ENCODE measurements at places on chromosomes 6 and 20.

GRCh38 chr6:23154159-23154558 is 584.8 kb downstream of the HDGFL1 start:
- DNase-seq: no peak

GRCh38 chr6:41162687-41163418 is at the start of gene TREM2:
Gene TREM2, minus strand, starts transcription at chr6:41163116. Its CDS starts 34 bp downstream, at chr6:41163082.
- no peak for DNase-seq

- DNase-seq: no peak
Measured at GRCh38 chr20:61120595-61121515, 131.2 kb upstream of the CDH4 start.

GRCh38 chr6:37517411-37517812 is 17.7 kb upstream of the CCDC167 start:
- DNase-seq: peak; percentile 65

- DNase-seq: no peak
Measured at GRCh38 chr20:11436113-11436905, 481.4 kb upstream of the BTBD3 start.

- no peak for DNase-seq
Measured at GRCh38 chr6:52317211-52317610, 32.7 kb upstream of the MCM3 start.

- no peak for DNase-seq
Measured at GRCh38 chr20:44810061-44810390, 320 bp downstream of the RIMS4 start.

DNA sequence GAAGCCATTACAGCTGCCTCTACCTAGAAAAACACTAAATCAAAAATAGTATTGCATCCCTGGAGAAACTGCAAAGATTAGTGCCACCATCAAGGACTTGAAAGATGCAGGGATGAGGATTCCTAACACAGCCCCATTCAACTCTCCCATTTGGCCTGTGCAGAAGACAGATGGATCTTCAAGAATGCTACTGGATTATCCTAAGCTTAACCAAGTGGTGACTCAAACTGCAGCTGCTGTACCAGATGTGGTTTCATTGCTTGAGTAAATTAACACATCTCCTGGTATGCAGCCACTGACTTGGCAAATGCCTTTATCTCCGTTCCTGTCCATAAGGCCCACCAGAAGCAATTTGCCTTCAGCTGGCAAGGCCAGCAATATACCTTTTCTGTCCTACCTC is 117.4 kb downstream of the TBC1D32 start:
- DNase-seq: no peak

DNA sequence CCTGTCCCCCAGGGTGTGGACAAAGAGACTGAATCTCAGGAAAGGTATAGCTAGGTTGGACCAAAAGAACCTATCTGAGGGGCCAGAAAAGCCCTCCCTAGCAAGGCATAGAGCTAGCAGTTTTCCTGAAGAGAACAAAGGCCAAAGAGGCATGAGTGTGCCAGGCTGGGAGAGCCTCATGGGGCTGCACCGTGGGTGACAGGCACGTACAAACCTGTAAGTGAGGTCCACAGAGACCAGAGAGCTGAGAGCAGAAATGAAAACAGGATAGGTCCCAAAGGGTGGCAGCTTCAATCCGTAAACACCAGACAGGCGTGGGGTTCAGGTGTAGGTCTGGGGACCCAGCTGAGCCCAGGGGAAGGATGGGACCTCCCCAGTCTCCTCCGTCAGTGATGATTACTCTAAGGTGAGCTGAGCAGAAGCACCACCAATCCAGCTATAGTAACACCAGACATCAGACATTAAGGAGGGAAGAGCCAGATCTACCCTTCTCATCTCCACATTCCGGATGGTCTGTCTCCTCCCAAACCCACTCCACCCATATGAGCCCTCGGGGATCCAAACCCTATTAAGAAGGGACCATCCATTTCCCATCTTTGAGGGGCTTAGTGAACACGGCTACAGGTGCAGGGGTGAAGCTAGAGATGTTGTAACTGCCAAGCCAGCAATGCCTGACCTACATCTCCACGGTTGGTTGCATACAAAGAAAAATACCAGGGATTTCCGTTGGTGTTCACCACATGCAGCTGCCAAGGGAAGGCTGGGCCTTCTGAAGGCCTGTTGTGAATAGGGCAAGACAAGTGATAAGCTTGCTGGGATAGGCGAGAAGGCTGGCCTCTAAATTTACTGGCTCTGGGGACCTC is 38.3 kb downstream of the BCL2L1 start:
- no peak for DNase-seq

DNA sequence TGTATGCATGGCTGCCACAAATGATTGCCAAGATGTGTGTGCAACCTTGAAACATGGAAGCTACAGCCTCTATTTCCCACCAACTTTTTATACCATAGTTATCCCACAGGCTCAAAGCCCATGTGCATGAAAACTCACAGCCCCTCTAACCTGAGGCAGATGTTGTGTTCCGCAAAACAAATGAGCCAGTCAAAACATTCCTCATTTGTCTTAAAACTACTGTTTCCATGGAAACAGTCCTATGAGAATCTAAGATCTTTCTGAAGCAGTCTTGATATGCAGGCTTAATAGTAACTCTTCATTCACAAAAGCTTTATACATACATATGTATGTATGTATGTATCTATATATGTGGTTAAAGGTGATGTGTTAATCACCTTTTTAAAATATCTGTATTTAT is 31.2 kb upstream of the MANEA start:
- no peak for DNase-seq

- no peak for DNase-seq
Measured at GRCh38 chr20:49172413-49172812, 15.7 kb downstream of the STAU1 start.

DNA sequence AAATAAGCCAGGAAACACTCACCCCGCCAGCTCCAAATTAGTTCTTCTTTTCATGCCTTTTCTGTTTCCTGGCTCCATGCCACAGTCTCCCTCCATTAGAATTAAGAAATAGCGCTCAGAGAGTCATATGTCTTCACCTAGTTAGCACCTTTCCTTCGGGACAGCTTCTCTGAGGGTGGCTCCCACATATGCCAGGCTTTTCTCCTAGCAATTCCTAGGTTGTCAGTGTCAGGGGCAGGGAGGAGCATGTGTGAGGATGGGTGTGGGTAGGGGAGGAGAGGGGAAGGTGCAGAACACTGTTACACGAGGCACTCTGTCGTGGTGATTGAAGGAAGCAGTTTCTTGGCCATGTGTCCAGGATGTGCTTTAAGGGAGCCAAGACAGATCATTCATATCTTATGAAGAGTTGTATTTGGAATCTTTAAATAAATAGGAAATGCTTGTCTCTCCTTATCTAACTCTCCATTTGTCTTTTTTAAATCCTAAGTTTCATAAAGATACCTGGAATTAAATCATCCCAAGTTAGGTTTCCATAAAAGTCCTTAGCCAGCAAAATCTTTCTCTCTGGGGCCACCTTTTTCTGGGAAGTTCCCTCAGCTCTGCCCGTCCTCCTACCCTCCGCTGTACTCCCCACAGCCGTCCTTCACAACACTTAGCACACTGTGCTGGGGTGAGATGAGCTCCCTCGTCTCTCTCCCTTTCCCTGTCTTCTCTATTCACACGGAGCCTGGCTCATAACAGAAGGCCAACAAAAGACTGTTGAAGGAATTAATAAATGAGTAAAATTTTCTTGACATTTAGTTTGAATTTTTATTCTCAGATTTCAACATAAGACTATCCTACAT is 361.0 kb downstream of the CD83 start:
- DNase-seq: no peak

DNA sequence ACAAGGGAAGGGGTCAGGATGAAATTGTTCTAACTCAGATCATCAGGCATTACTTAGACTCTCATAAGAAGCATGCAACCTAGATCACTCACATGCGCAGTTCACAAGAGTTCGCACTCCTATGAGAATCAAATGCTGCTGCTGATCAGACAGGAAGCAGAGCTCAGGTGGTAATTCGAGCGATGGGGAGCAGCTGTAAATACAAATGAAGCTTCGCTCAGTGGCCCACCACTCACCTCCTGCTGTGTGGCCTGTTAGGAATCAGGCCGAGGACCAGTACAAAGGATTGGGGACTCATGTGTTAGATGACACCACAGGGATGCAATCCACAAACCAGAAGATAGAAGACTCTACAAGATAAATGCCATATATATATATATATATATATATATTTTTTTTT is 31.5 kb upstream of the TOP1 start:
- no peak for DNase-seq

- DNase-seq: no peak
Measured at GRCh38 chr6:13012296-13012695, 295.7 kb downstream of the PHACTR1 start.

GRCh38 chr20:3081641-3082040 is 2.9 kb downstream of the AVP start:
- no peak for DNase-seq

DNA sequence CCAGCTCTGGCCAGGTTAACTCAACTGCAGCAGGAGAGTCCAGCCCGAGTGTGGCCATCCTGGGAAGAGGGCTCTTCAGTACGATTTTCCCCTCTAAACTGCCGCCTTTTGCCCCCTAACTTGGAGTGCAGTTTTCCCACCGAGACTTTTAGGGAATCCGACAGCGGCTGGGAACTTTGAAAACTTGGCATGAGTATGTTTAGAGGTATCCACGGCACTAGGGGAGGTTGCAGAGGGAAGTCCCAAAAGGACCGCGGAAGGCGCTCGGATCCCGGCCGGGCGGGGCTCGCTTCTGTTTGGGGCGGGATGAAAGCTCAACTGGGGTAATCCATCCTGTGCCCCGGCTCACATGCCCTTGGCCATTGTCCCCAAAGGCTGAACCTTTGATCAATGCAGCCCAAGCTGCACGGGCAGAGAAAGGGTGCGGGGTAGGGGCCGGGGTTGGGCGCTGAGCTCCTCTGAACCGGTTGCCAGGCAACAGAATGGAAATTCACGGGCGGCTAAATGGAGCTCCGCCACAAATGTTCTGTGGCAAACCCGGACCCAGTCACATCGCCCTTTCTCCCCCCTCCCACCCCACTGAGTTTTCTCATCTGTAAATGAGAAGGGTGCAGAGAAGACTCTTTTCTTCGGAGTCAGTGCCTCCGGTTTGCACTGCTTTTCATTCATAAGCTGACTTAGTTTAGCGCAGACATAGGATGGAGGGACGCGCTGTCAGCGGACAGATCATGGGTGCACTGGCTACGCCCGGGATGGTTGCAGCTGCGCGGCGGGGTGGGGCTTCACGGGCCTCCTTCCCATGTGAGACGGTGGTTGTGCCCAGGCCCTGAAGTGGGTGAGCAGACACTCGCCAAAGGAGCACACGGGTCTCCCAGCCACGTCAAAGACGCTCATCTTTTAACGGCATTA is 2.3 kb downstream of the BMP6 start:
- no peak for DNase-seq

GRCh38 chr6:55266896-55267295 is 60.4 kb upstream of the GFRAL start:
- no peak for DNase-seq

DNA sequence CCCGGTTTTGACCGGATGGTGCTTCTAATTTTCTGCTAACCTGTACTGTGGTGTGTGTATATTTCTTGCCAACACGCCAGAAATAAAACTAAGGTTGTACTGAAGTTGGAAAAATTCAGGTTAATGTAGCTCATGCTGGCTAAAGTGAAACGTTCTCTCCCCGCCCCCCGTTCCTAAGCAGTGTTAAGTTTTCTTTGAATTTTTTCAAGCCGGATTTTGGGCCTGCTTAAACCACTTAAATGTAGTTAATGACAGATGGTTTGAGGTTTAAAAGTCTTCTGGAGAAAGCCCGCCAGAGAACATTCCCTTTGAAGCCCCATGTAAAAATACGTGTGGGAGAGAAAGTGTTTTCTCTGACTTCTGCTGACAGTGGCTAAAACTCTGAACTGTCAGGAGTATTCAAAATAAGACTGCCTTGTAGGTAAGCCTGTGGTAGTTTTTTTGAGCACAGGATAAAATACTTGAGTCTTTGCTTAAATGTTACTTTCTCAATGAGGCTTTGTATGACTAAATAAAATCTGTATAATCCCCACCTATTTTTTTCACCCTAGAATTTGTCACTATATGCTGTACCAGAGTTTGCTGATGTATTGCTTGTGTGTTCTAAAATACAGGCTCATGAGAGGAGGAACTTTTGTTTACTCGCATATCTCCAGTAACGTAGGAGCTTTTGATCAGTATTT is 101.3 kb downstream of the OR2B2 start:
- no peak for DNase-seq

- no peak for DNase-seq
Measured at GRCh38 chr6:126383203-126383602, 43.3 kb downstream of the CENPW start.

DNA sequence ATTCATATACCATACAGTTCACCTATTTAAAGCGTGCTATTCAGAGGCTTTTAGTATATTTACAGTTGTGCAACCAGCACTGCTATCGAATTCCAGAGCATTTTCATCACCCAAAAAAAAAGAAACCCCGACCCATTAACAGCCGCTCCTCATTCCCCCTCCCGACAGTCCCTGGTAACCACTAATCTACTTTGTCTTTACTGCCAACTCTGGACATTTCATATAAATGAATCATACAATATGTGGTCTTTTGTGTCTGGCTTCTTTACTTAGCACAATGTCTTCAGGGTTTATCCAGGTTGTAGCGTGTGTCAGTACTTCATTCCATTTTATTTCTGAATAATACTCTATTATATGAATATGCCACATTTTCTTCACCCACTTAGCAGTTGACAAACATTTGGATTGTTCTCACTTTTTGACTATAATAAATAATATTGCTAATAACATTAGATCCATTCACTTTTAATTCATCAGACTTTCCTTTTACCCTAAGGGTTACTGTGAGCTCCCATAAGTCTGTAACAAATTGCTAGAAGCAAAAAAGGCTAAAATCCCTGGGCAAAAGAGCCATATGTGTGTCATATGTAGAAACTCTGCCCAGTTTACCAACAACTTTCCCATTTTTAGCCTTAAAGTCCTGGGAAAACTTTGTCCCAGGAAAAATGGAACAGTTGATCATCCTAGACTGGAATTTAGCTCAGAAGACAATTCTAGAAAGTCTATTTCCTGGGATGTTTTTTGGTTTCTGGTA is 23.2 kb upstream of the ROS1 start:
- DNase-seq: no peak

GRCh38 chr6:158758451-158758860 is 60.7 kb downstream of the EZR start:
- DNase-seq: no peak

- DNase-seq: no peak
Measured at GRCh38 chr6:143283887-143284645, 166.4 kb downstream of the ADAT2 start.

- no peak for DNase-seq
Measured at GRCh38 chr6:82080767-82081166, 166.8 kb downstream of the IBTK start.

GRCh38 chr6:169215201-169215681 is 38.4 kb downstream of the THBS2 start:
- no peak for DNase-seq

All from activated CD8-positive, alpha-beta memory T cell treated with anti-CD3 and anti-CD28 coated beads, Interleukin-2, amount 50 U/mL, for 4 hours (primary cell).